ENCODE measurements at places on chromosomes 4 and X. TPM values are rescaled to one million over a fixed set of nuclear protein-coding genes. Genes with fewer than 3 reads are reported as not detected.

GRCh38 chr4:170868170-170868569 lies 778.4 kb upstream of the AADAT start:
- no peaks in the 10 kb centered on the region for H3K36me3 ChIP-seq
- no peaks in the 10 kb centered on the region for H3K4me1 ChIP-seq
- no peak overlapping the region for H3K27ac ChIP-seq
- no peak overlapping the region for H3K4me3 ChIP-seq
- DNase-seq, result no peak
- no peaks in the 10 kb centered on the region for H3K27me3 ChIP-seq

DNA sequence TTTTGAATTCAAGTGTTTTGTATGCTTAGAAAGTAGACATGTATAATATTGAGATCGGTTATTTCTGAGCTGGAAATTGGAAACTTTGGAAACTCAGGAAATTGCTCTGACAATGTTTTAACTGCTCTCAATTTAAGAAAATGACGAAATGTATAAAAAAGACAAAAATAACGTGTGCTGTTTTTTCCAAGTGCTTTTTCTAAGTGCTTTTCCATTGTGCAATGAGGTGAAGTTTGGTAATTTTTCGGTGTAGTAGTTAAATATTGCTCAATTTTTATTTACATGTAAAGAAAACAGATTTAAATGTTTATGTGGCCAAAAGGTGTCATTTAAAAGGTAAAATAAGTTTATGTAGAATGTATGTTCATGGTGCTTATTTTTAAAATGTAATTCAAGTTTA lies 39.4 kb upstream of the RHOH start:
- no peaks in the 10 kb centered on the region for H3K27me3 ChIP-seq
- H3K4me1 ChIP-seq, result no peaks in the 10 kb centered on the region
- no peak overlapping the region for H3K4me3 ChIP-seq
- no peak for DNase-seq

- no peaks in the 10 kb centered on the region for H3K4me1 ChIP-seq
- DNase-seq, result no peak
- no peak overlapping the region for H3K4me3 ChIP-seq
- H3K27ac ChIP-seq, result no peak overlapping the region
- H3K36me3 ChIP-seq, result no peaks in the 10 kb centered on the region
These were observed 189.2 kb downstream of the GPM6A start for GRCh38 chr4:175622887-175623286.

DNA sequence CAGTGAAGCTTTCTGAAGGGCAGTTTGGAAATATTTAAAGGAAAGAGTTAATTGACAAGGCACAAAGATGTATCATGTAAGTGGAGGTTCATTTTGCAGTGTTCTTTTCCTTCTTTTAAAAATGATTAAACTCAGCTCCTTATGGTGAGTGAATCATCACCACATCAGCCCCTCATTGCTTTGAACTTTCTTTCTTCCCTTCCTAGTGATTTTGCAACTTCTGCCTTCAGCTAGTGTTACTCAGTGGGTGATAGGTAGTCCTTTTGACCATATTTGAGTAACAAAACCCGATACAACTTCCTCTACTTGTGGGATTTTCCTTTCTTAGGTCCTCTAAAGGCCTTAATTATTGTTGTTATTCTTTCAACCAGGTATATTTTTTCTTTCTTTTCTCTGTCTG lies 8.2 kb downstream of the ZCCHC4 start:
- DNase-seq, result peak; percentile 85
- no peak overlapping the region for H3K4me3 ChIP-seq
- no peaks in the 10 kb centered on the region for H3K36me3 ChIP-seq
- peaks cover 5% of the 10 kb centered on the region for H3K4me1 ChIP-seq
- no peaks in the 10 kb centered on the region for H3K27me3 ChIP-seq
- H3K27ac ChIP-seq, result peak overlapping the region; percentile 62

DNA sequence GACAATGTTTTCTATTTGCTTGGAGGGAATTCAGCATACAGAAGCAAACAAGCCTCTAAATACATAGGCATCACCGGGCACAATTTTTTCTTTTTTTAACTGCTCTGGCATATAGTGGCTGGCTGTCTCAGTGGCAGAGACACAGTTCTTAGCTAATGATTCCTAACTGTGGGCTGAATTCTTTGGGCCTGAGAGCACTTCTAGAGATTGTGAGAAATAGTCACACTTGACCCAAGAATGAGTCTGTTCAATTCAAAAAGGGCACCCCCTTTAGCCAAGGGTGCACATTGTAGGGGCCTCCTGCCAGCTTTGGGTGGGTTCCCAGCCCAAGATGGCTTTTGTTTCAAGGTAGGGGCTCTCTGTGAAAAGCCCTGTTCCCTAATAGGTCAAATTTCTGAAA lies 345.7 kb downstream of the ARHGAP10 start:
- H3K27ac ChIP-seq, result no peak overlapping the region
- no peak for DNase-seq
- peaks cover 6% of the 10 kb centered on the region for H3K36me3 ChIP-seq
- H3K4me3 ChIP-seq, result no peak overlapping the region
- H3K27me3 ChIP-seq, result no peaks in the 10 kb centered on the region

GRCh38 chr4:5463361-5463760 lies 245.0 kb downstream of the EVC2 start:
- H3K27me3 ChIP-seq, result no peaks in the 10 kb centered on the region
- DNase-seq, result no peak
- no peaks in the 10 kb centered on the region for H3K4me1 ChIP-seq
- no peak overlapping the region for H3K27ac ChIP-seq

DNA sequence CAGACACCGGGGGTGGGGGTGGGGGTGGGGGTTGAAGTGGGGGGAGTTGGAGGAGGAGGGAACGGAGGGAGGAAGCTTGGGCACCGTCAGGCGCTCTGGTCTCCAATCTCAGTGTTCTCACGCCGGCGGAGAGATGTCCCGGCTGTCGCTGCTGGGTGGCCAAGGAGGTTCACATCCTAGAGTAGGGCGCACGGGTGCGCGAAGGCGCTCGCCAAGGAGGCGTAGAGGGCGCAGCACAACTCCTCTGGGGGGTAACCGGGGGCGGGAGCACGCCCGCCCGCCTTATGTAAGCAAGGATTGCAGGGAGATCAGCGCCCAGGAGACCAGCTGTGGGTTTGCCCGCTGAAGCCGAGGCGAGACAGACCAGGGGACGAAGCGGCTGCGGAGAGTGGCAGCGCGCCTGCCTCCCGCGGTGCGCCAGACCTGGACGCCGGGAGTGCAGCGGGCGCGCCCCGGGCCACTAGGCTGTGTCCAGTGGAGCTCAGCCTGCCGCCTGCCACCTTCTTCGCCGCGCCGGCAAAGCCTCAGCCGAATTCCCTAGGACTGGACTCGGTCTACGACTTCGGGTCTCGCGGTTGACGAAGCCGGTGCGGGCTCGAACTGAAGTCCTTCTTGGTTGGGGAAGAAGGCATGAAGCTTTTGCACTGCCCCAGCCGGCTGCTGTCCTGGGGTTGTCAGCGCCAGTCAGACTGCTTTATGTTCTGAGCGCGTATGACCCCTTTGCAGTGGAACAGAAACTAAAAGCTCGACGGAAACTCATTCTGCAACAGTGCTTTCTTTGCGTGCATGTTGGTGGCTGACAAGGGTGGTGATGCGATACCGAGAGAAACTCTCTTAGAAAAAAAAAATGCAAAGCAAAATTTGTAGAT lies 707 bp upstream of the UNC5C start:
- H3K27ac ChIP-seq, result peak overlapping the region; percentile 1
- peak overlapping the region; percentile 80 for H3K4me3 ChIP-seq
- H3K27me3 ChIP-seq, result peaks cover 3% of the 10 kb centered on the region
- H3K36me3 ChIP-seq, result no peaks in the 10 kb centered on the region
- peak; percentile 52 for DNase-seq

DNA sequence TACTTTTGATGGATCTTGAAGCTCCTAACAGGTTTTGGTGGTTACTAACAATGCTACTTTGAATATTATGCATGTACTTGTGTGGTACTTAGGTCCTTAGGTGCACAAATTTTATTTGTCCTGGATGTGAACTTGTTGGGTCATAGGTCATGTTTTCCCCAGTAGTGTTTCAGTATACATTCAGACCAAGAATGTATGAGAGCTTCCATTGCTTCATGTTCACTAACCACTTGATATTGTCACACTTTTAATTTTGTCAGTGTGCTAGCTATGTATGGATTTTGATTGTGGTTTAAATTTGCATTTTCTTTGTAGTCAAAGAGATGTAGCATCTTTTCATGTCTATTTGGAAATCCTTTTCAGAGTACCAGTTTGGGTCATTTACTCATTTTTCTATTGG lies 32.2 kb downstream of the CLCN3 start:
- no peak for DNase-seq
- H3K36me3 ChIP-seq, result no peaks in the 10 kb centered on the region
- H3K27me3 ChIP-seq, result no peaks in the 10 kb centered on the region
- H3K27ac ChIP-seq, result no peak overlapping the region
- no peak overlapping the region for H3K4me3 ChIP-seq

GRCh38 chrX:2694914-2695267 lies 3.8 kb downstream of the CD99 start:
- no peak overlapping the region for H3K4me3 ChIP-seq
- no peaks in the 10 kb centered on the region for H3K27me3 ChIP-seq
- H3K36me3 ChIP-seq, result peaks cover 4% of the 10 kb centered on the region

DNA sequence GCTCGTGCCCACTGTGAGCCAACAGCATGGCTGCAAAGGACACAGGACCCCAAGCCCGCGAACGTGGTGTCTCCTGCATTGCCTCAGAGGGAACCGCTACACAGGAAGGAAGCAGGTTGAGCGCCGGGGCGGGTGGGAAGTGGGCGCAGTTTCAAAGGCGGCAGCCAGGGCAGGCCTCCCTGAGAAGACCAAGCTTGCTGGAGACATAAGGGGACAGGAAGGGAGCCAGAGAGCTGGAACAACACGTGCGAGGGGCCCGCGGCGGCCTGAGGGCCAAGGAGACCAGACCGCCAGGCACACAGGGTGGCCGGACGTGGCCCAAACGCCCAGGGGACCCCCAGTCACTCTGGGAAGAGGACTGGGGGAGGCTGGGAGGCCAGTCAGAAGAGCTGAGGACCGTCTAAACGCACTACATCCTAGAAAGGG lies 32.0 kb downstream of the CTBP1 start:
- H3K36me3 ChIP-seq, result peaks cover 12% of the 10 kb centered on the region
- no peaks in the 10 kb centered on the region for H3K27me3 ChIP-seq
- DNase-seq, result no peak
- H3K27ac ChIP-seq, result no peak overlapping the region
- no peak overlapping the region for H3K4me3 ChIP-seq
- H3K4me1 ChIP-seq, result no peaks in the 10 kb centered on the region

- H3K4me3 ChIP-seq, result no peak overlapping the region
- no peak overlapping the region for H3K27ac ChIP-seq
- peak; percentile 17 for DNase-seq
- no peaks in the 10 kb centered on the region for H3K36me3 ChIP-seq
- H3K4me1 ChIP-seq, result no peaks in the 10 kb centered on the region
These were observed 120.1 kb upstream of the MED14 start for GRCh38 chrX:40855411-40855810.

Gene CXCL3
- 1.4 TPM for total RNA-seq

Gene XAGE3
- not detected for total RNA-seq

Gene PLXNA3
- 117 TPM for total RNA-seq

Gene HPGDS
- total RNA-seq, result not detected

All from astrocyte (in vitro differentiated cells and primary cell).